ENCODE measurements at places on chromosomes 7 and 10.

DNA sequence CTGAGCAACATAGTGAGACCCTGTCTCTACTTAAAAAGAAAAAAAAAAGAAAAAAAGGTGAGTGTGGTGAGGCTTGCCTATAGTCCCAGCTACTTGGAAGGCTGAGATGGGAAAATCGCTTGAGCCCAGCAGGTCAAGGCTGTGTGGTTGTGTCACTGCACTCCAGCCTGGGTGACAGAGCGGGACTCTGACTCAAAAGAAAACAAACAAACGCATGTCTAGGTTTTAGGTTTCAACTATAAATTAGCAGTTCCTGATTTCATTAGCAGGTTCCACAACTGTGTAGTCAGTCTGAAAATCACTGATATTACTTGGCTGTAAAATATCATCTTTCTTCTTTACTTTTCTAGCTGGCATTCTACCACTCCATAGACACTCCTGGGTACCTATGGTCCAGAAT, 155.7 kb upstream of the HGF start:
- DNase-seq: no peak

GRCh38 chr7:116955340-116955739, 2.0 kb downstream of the ST7 start:
- no peak for DNase-seq

GRCh38 chr7:123004931-123005330, 9.4 kb upstream of the TAS2R16 start:
- DNase-seq: no peak

GRCh38 chr10:3708852-3709251, 76.2 kb downstream of the KLF6 start:
- DNase-seq: no peak

DNA sequence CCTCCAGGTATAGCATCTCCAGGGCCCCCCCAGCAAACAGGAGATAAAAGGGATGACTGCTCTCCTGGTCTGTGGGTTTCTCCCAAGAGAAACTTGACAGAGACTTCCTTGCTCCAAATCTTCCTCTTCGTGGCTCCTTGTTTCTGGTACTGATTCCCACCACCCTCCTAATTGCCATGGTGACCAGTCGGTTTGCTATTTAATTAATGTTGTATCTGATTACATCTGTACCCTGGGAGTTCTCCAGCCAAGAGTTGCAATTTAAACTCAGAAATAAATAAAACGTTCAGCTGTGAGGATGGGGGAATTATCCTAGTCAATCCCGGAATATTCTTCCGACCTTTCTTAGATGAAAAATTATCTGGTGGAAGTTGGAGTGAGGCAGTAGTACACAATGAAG, 264.7 kb downstream of the PAXIP1 start:
- DNase-seq: no peak

DNA sequence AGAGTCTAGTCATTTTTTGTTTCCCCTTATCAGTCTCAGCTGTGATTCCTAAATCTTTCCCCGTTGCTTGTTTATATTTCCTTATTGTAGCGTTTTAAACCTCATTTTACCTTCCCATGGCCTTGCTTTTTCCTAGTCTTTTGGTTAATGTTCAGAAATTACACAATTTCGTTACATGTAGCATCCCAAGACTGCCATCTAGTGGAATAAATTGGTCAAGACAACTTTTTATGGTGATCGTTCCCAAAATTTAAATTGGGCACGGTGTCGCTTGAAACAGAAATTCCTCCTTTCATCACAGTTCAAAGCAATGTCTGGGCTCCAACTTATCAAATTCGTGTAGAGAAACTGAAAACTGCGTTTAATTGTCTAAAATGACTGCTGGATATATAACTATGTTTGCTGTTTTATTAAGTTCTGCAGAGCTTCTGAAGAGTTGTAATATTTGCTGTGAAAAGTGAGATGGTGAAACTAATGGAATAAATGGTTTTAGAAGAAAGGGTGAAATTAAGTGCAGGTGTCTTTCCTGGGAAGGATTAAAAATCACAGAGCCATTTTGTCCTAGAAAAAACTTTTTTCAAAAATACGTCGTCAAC, 370.2 kb downstream of the PHF14 start:
- DNase-seq: no peak

DNA sequence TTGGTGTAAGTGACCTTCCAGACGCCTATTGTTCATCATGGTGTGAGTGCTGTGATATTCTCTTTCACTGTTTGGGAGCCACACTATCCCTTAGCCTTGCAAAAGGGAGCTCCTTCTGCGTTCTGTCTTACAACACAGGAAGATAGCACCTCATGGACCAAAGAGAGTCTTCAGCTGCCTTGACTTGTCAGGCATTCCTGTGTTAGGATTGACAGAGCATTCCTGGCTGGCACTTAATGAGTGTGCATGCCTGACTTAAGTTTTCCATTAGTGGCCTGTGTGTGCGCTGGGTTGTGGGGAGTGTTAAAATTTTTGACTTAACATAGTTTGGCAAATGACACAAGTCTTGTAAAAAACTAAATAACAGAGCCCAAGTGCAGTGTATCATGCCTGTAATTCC, 21.9 kb upstream of the MSRB2 start:
- DNase-seq: no peak

DNA sequence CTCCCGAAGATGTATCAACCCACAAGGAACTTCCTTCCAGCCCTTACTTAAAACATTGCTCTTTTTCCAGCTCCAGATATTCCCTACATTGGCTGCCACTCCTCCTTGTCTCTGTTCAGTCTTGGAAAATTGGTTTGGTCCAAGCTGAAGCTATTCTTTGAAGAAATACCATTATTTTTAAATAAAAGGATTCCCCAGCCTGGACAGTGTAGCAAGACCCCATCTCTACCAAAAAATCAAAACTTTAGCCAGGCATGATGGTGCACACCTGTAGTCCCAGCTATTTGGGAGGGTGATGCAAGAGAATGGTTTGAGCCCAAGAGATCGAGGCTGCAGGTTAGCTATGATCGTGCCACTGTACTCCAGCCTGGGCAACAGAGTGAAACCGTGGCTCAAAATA, 159.8 kb downstream of the CUX1 start:
- DNase-seq: no peak

GRCh38 chr10:122998934-122999333, 9.7 kb downstream of the IKZF5 start:
- DNase-seq: no peak

- DNase-seq: no peak
These were observed 14.2 kb upstream of the HPS1 start for GRCh38 chr10:98460837-98461499.

GRCh38 chr10:49594594-49594993, 15.5 kb upstream of the SLC18A3 start:
- no peak for DNase-seq

DNA sequence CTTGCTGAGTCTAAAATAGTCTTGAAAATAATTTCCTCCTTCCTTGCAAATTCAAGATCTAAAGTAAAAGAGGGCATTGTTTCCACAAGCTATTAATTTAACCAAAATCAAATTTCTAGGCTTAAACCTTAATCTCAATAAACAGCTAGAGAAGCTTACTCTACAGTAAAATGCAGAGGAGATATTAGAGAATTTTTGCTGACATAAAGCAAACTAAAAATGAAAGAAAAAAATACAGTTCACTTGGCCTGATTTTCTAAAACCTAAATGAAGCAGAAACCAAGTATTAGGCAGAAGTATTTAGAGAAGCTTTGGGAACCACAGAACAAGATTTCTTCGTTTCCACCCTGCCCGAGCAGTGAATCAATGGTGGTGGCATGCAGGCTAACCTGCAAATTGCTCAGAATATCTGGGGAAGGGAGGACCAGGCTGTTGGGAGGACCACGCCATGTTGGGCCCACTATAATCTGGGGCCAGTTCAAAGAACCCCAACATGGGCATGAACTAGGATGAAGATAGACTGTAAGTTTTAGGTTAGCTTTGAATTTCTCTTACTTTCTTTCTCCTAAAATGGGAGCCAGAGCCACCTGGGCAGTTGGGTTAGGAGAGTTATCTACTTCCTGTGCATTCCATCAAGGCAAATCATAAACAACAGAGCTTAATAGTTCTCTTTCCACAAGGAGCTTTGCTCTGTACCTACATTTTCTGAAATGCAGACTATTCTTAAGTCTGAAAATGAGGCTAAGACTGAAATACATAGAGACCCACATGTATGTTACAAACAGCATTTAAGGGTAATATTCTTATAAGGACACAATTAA, 4.1 kb downstream of the LAMB1 start:
- no peak for DNase-seq

DNA sequence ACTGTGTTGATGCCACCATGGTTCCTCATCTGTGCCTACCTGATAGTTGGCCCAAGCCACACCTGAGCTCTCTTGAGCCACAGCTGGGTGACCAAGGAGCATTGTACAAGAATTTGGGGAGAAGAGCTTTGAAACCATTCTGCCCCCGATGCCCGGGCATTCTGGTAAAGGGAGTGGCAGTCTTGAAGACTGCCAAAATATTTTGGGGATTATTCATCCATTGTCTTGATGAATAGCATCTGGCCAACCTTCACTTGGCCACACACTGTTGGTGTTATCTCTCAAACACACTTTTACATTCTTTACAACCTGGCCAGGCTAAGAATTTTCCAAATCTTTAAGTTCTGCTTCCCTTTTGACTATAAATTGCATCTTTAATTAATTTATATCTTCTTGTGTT, 113.1 kb upstream of the PCBD1 start:
- DNase-seq: no peak

- no peak for DNase-seq
These were observed 154.6 kb upstream of the NRBF2 start for GRCh38 chr10:62978482-62978881.

DNA sequence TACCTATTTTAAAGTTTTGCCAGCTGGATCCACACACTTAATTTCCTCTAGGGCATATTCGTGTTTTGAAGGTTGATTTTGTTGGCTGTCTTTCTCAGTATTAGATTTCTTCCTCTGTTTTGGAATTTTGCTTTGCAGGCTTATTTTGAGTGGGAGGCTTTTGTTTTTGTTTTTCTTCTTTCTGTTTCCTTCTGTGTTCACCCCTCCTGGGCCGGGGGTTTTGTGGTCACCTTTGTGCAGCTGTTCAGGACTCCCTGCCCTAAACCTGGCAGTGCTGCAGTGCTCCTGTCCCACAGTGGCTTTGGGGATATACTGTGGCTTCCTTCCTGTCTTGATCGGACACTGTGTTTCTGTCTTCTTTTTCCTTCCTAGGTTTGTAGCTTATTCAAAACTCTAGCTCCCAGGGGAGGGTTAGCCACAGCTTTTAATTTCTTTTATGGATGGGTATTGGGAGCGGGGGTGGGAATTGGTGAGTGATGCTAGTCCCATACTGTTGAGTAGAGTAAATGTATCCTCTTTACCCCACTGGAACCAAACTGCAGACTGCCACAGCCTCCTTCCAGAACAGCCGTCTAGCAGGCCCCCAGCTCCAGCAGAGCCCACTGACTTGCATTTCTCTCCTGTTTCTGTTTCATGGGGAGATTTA, 228.7 kb upstream of the FZD8 start:
- DNase-seq: no peak

DNA sequence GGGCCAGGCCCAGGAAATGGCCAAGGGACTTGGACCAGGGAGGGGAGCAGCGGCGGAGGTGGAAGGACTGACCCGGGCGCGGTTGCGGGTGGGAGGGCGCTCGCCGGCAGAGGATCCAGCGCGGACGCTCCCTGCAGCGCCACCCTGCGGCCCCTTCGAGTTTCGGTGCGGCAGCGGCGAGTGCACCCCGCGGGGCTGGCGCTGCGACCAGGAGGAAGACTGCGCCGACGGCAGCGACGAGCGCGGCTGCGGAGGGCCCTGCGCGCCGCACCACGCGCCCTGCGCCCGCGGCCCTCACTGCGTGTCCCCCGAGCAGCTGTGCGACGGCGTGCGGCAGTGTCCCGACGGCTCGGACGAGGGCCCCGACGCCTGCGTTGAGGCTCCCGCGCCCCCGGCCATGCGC, 16.8 kb upstream of the ZNF467 start:
- no peak for DNase-seq

- DNase-seq: peak; percentile 26
These were observed 567.5 kb downstream of the POM121L12 start for GRCh38 chr7:53602817-53603418.

- DNase-seq: no peak
These were observed 18.6 kb upstream of the YWHAG start for GRCh38 chr7:76377186-76377918.

- DNase-seq: no peak
These were observed 128.0 kb downstream of the ADRA2A start for GRCh38 chr10:111204838-111205237.

GRCh38 chr10:19974138-19974537, 157.9 kb downstream of the PLXDC2 start:
- DNase-seq: peak; percentile 45

DNA sequence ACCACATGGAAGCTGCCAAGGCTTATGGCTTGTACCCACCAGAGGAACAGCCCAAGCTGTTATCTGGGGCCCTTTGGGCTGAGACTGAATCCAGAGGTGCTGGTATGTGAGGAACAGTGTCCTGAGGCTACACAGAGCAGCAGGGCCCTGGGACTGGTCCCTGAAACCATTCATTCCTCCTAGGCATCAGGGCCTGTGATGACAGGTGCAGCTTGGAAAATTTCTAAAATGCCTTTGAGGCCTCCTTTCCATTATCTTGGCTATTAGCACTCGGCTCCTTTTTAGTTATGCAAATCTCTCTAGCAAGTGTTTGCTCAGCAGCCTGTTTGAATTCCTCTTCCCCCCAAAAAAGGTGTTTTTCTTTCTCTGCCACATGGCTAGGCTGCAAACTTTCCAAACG, 1151.7 kb upstream of the LRRN3 start:
- no peak for DNase-seq

- no peak for DNase-seq
These were observed 5.9 kb upstream of the IL6 start for GRCh38 chr7:22720791-22721786.

GRCh38 chr10:71769279-71769823, 4.0 kb downstream of the VSIR start:
- DNase-seq: no peak

DNA sequence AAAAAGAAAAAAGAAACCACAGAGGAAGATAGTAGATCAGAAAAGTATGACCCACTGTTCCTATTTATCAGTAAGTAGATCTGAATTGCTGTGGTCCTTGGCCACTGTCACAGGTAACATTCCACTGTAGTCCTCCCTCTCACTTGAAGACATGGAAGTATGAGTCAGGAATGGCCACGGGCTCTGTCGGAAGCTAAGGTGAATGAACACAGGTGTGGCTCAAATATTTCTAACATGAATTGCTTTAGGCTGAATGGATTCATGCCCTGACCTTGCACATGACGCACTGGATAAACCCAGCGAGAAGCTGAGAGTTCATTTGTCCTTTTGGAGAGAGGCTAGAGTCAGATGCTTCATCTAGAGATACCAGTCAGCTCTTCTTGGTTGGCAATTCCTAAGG, 224.5 kb upstream of the SP8 start:
- DNase-seq: no peak

DNA sequence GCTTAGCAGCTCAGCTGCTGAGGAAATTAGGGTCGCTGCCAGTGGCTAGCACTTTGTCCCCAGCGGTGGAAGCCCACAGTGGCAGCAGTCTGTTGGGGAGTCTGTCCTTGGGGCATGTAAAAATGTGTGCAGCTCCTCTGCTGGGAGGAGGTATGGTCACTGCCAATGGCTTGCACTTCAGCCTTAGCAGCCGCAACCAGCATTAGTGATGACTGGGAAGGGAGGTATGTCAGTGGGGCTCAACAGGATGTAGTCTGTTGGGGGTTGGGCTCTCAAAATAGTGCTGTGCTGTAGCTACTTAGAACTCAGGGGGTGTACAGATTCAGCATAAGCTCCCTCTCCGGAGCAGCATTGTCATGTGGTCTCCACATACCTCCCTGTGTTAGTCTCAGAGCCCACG, 189.9 kb downstream of the ZEB1 start:
- DNase-seq: no peak

Measured in left hindlimb (tissue), 1 donor.